ENCODE measurements at places on chromosomes 13 and 19. TPM values are rescaled to one million over a fixed set of nuclear protein-coding genes. Genes with fewer than 3 reads are reported as not detected.

DNA sequence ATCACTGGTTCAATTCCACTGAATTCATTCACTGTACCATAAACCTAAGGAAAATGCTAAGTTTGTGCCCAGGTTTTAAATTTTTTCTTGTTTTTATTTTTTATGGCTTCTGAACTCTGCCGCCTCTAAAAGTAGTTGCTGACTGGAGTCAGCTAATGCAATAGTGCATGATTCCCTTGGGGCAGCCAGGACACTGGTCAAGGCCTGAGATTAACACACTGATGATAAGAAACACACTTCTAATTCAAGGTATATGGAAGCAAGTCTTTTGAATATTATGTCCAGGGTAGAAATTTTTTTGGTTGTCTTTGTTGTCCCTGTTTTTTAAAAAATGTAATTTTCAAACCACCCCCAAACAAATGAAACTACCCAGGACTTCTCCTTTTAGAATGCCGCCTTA lies 72.2 kb downstream of the CDADC1 start:
- no peak for DNase-seq

DNA sequence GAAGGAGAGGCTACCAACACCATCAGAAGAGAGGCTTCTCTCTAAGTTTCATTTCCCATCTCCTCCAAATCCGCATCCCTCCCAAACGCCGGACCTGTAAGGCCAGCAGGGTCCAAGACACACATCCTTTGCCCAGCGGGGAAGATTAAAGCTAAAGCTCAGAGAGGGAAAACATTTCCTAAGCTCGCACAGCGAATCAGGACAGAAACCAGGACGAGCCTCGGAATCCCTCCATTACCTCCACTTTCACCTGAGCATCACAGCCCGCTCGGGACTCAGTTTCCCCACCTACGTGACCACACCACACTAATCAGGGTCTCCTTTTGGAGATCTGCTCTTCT lies 711 bp upstream of the FOSB start:
- no peak for DNase-seq

GRCh38 chr19:28034936-28035335 lies 1178.0 kb downstream of the UQCRFS1 start:
- DNase-seq = no peak

DNA sequence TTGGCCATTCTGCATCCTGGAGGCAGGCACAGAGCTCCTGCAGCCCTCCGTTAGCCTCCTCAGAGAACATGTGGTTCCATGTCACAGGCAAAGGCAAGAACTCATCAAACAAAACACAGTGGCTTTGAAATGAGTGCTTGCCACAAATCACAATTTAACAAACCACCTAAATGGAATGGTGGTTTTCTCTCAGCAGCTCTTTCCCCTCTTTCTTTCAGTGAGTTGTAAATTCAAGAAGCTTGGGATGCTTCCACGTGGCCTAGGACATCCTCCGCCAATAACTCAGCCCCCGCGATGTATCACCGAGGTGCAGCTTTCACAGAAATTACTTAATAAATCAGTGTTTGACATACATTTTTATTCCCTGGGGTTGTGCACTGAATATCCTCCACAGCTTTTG lies 65.4 kb upstream of the RFC3 start:
- no peak for DNase-seq

GRCh38 chr13:39847336-39847735 lies 191.9 kb downstream of the COG6 start:
- DNase-seq = peak; percentile 5

GRCh38 chr19:928471-929202 lies 2.8 kb downstream of the ARID3A start:
- no peak for DNase-seq

DNA sequence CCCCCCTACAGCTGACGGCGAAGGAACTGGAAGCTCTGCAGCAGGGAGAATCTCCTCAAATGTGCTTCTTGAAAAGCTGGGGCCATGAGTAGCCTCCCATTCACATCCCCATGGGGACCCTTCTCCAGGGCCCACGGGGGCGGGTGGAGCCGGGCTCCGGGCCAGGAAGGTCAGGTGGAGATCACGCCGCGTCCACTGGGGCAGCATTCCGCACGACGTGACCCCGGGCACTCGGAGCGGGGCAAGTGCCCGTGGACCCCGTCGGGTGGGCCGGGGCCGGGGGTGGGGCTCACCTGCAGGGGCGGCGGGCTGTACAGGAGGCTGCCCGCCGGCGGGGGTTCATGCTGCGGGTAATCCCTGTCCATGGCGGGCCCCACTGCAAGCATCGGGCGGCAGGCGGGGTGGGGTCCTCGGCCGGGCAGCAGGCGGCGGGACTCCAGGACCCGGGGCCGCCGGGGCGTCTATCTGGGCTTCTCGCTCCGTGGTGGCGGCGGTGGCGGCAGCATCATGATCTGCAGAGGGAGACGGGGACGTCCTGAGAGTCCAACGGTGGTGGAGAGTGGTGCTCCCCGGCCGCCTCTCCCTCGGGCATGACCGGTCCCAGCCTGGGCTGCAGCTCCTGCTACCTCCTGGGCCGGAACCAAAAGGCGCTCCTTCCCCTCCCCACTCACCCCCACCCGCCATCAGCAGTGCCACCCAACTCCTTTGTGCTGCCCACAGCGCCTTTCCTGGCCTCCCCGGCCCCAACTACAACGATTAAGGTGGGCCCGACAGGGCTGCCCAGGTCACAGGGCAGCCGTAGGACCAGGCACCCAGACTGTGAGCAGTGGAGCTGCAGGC lies 20.0 kb downstream of the SBNO2 start:
- DNase-seq = no peak

- peak; percentile 88 for DNase-seq
Measured at GRCh38 chr19:11694533-11695439, 44.0 kb downstream of the ZNF823 start.

C19orf67 gene
- total RNA-seq = not detected

RDH8 gene
- not detected for total RNA-seq

PEAK3 gene
- 0.19 TPM for total RNA-seq

CADM4 gene
- total RNA-seq = not detected
